Glomerular endothelial cell (primary cell): ENCODE measurements at places on chromosomes 7 and 10. TPM values are rescaled to one million over a fixed set of nuclear protein-coding genes. Genes with fewer than 3 reads are reported as not detected.

Gene TET1
- 2.1 and 2.4 TPM in 2 replicates for total RNA-seq

DNA sequence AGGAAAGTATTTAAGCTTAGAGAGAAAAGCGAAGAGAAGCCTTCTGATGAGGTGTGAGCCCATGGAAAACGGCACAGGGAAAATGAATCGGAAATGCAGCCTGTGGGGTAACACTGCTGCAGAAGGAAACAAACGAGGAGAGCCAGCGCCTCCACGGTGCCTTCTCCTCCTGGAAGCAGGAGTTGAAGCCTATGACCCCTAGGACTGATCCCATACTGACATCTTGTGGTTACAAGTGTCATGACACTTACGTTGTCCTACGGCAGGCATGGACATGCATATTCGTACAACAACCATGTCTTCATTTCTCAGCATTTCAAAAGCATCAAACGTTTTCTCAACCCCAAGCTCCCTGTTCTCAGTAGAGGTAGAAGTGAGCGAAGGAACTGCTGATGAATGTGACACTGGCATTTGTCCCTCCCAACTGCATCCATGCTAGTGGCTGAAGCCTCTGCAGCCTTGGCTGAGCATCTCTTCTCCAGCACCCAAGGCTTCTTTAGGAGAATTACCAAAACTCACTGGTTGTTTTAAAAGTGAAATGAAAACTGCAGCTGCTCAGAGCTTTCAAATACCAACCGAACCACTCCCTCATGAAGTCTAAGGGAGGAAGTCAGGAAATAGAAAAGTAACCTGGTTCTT is 160.2 kb downstream of the JAZF1 start:
- peak; percentile 50 for DNase-seq

GRCh38 chr10:78211561-78212051 is 177.9 kb downstream of the RPS24 start:
- DNase-seq: no peak

DNA sequence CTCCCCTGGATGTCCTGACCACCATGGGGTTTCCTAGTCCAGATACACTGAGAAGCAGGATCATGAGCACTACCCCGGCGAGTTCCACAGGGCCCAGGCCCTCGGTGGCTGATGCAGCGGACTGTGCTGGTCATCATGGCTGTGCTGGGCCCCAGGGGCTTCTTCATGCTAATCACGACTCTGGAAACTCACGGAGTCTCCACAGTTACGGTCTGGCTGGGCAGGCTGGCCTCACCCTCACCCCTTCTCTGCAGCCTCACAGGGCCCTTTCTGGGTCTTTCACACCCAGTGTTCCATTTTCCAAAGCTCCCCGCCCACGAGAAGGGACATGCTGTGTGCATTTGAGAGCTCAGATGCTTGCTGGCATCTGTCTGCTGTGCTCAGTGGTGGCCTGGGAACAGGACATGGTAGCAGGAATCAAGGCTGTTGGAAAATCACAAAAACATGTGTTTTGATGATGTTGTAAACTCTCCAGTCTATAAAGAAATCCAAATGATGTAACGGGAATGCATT is 119.0 kb downstream of the PTPN20 start:
- no peak for DNase-seq

DNA sequence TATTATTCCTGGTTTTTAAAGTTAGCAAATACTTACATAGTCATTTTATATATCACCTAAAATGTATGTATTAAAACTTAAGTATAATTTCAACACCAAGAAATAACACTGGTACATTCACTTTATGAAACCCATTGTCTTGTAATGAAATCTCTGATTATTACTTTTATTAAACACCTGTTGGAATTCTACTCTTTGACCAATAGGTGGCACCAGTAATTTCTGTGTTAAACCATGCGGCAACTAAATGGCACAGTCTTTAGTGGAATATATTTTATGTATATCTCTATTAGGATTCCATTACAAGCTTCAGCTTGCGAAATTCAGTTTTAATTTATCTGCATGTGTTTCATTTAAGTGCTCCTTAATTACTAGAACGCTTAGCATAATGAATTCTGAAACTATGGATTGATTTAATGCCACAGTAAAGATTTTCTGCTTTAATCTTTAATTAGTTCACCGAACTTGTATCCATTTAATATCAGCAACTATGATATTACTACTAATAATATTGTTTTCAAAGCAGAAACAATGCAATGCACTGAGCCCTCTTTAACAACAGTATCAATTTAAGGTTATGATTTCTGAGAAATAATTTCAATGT is 181.3 kb downstream of the MAGI2 start:
- DNase-seq: no peak

- no peak for DNase-seq
These were observed 219.0 kb upstream of the NRG3 start for GRCh38 chr10:81655986-81656385.

DNA sequence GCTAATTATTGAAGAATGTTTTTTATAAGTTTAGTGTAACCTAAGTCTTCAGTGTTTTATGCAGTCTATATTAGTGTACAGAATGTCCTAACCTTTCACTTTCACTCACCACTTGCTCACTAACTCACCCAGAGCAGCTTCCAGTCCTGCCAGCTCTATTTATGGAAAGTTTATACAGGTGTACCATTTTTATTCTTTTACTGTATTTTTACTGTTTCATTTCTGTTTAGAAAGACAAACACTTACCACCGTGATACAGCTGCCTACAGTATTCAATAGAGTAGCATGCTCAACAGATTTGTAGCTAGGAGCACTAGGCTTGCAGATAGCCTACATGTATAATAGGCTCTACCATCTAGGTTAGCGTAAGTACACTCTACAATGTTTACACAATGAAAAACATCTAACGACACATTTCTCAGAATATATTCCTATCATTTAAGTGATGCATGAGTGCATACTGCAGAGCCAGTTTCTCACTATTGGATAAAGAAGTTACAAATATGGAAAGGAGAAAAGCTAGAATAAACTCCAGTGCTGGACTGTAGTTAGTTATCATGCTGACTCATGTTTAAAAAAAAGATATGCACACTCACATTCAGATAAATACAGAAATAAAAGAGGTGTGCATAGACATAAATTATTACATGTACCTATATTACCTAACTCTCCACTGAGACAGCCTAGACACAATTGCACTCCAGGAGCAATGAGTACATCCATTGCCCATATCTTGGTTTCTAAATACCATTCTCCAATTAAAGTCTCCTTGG is 30.4 kb downstream of the STEAP1B start:
- DNase-seq: no peak

Gene CYP2E1
- total RNA-seq: 0.64 TPM in 1 of 2 replicates, not detected in the other

GRCh38 chr10:112535531-112535951 is 88.5 kb downstream of the VTI1A start:
- no peak for DNase-seq

GRCh38 chr7:87116315-87116714 is 35.9 kb upstream of the DMTF1 start:
- DNase-seq: no peak

DNA sequence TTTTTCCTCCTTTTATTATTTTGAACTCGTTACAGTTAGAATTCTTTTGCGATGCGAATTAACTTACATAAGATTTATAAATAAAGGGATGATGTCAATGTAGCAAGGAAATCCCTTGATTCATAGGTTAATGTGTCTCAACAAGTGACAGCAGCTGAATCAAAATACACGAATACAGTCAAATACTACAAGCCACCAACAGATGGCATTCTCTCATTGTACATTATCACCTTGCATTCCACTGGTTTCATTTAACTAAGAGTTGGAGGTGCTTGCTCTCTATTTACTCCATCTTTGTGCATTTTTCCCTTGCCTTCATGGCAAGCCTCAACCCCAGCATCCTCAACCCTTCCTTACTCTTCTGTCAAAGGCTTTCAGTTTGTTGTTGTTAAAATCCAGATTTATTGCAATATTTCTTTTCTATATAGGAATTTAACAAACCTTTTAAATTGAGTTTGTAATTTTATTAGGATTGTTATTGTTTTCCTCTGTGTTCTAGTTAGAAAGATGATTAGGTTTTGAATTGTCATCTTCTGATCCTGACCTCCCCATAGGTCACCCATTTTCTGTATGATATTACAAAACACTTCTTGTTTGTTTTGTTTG is 78.3 kb downstream of the SLC25A40 start:
- peak; percentile 34 for DNase-seq

Gene GALNT17
- total RNA-seq: not detected in 2 replicates
